EL (cell line): ENCODE measurements at places on chromosomes 1 and 21.

DNA sequence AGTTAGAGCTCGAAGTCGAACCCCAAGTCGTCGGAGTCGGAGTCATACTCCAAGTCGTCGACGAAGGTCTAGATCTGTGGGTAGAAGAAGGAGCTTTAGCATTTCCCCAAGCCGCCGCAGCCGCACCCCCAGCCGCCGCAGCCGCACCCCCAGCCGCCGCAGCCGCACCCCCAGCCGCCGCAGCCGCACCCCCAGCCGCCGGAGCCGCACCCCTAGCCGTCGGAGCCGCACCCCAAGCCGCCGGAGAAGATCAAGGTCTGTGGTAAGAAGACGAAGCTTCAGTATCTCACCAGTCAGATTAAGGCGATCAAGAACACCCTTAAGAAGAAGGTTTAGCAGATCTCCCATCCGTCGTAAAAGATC lies 12.1 kb downstream of the SON start:
- no peak for DNase-seq

- peak; percentile 45 for DNase-seq
Observed at GRCh38 chr1:157085421-157085820, 14.2 kb downstream of the ETV3L start.

GRCh38 chr1:233487408-233487807 lies 126.5 kb upstream of the KCNK1 start:
- no peak for DNase-seq

DNA sequence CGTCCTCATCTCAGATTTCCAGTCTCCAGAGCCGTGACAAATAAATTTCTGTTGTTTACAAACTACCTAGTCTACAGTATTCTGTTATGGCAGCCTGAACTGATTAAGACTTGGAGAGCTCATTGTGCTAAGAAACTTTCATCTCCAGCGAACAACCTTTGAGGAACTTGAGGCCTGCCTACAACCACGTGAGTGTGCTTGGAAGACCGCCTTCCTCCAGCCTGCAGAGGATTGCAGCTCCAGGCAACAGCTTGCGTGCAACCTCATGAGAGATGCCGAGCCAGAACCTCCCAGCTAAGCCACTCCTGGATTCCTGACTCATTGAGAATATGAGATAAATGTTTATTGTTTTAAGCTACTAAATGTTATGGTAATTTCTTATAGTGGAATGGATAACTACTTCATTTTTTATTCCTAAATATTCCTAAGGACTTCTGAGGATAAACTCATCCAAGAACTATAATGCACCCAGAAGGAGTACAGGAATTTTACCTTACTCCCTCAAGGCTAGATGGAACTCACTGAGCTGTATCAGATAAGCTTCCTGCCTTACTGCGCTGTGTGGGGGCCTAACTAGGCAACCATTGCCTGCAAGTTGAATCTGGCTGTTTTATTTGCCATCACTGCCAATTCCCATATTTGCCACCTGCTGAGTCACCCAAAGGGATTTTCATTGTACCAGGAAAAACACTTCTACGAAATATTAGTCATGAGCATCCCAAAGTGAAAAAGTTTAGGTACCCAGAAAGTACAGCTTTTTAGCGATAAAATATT lies 17.6 kb downstream of the FAM177B start:
- peak; percentile 95 for DNase-seq

DNA sequence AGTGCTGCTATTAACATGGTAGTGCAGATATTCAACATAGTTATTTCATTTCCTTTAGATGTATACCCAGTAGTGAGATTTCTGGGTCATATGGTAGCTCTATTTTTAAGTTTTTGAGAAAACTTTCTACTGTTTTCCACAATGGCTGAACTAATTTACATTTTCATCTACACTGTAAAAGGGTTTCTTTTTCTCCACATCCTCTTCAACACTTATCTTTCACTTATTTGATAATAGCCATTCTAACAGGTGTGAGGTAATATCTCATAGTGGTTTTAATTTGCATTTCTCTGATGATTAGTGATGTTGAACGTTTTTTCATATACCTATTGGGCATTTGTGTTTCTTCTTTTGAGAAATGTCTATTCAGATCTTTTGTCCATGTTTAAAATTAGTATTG lies 149.8 kb downstream of the PDE4B start:
- DNase-seq, result no peak

- DNase-seq, result no peak
Observed at GRCh38 chr1:153906396-153906795, 16.4 kb downstream of the GATAD2B start.

DNA sequence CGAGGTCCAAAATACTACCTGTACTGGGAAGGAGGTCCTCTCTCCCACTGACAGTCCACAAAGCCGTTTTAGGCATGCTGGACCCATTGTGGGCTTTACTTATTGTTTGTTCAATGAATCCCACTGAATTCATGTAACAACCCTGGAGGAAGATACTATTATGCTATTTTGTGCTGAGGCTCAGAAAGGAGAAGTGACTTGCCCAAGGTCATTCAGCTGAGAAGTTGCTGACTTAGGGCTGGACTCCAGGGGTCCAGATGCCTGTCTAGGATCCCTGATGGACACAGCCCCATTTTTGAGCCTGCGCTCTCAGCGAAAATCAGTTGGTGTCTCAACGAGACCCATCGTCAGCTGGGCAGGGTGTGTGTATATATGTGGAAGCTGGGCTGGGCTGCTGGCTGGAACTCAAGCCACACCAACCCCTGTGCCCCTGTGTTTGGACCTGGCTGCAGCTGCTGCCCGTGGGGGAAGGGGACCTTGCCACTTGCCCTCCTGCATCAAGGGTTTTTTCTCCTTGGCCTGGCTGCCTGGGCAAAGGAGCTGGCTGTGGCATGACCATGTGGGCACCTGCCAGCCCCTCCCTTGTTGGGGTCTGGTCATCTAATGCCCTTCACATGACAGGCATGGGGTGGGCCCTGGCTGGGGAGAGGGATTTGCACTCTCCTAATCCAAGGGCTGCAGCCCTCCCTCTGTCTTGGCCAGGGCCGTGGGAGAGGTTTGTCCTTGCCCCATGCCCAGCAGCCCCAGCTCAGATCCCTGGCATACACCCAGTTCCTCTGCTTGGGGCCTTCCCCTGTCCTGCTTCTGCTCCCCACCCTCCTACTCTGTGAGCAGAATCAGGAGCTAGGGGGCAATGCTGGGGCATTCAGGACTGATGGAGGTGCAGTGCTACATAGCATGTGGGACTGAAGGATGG lies 15.0 kb downstream of the KCNQ4 start:
- DNase-seq, result no peak

DNA sequence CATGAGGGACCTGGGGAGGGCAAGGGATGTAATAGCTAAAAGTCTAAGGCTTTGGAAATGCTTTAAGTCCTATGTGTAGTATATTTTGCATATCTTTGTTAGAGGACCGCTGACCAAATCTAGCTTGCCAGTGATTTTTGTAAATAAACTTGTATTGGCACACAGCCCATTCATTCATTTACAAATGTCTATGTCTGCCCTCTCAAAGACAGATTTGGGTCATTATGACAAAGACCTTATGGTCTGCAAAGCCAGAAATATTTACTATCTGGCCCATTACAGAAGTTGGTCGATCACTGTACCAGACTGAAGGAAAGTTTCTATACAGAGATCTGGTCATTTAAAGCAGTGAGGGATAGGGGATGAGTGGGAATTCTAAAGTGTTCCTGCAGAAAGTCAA lies 120.1 kb upstream of the RAVER2 start:
- DNase-seq, result no peak

GRCh38 chr1:147890177-147890790 lies 12.3 kb upstream of the GJA8 start:
- peak; percentile 72 for DNase-seq

DNA sequence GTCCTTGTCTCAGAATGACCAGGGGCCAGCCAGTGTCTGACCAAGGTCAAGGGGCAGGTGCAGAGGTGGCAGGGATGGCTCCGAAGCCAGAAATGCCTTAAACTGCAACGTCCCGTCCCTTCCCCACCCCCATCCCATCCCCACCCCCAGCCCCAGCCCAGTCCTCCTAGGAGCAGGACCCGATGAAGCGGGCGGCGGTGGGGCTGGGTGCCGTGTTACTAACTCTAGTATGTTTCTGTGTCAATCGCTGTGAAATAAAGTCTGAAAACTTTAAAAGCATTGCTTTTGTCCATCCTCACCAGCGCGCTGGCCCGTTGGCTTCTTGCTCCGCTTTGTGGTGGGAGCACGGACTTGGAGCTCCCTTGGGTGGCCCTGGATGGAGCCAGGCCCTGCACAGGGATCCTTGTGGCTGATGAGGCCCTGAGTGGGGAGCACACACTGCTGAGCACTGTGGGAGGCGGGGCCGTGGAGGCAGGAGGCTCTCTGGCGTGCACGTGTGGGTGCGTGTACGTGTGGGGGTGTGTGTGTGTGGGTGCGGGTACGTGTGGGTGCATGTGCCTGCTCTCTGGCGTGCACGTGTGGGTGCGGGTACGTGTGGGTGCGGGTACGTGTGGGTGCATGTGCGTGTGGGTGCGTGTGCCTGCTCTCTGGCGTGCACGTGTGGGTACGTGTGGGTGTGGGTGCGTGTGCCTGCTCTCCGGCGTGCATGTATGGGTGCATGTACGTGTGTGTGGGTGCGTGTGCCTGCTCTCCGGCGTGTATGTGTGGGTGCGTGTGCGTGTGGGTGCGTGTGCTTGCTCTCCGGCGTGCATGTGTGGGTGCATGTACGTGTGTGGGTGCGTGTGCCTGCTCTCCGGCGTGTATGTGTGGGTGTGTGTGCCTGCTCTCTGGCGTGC lies 18.0 kb downstream of the RNF223 start:
- no peak for DNase-seq

DNA sequence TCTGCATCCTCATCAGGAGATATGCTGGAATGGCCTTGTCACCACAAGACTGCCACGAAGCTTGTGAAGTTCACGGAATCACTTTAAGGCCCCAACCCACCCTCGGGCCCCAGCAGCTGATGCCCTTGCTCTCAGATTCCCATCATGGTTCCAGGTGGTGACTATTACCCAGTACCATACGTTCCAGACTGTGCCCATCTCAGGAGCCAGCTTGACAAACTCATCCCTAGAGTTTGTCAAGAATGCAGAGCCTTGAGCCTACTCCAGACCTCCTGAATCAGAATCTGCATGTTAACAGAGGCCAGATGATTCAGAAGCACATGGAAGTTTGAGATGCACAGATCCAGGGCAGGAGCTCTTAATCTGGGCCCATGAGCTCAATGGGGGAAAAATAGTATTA lies 53.9 kb upstream of the RBM15 start:
- DNase-seq, result no peak

DNA sequence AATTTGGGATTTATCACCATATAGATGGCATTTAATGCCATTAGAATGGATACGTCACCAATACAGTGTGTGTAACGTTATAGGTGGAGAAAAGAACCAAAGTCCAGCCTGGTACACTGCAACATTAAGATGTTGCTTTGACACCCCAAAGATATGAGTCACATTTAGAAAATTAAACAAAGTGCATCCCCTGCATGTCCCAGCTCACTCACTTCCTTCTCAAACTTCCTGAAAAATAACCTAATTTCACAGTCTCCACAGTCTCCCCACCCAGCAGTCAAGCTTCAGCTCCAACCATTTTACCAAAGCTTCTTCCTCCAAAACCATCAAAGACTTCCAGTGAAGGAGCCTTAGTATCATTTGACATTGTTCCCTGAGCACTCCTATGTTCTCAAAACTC lies 111.9 kb downstream of the OMA1 start:
- DNase-seq, result peak; percentile 48

DNA sequence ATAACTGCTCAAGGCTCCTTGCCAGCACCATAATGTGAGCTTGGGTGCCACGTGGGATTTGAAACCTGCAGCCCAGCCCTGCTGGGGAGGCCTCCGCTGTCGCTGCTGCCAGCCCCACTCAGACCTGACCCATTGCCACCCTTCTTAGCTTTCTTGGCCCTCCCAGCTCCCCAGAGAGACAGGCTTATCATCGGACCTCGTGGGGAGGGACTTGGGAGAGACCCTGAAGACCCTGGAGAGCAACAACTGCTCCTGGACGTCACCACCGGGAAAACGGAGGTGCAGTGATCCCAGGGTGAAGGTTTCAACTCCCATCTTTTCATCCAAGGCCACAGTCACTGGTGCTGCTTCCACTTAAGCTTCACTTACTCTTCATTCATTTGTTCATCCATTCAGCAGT lies 596.1 kb downstream of the PTPRU start:
- no peak for DNase-seq

DNA sequence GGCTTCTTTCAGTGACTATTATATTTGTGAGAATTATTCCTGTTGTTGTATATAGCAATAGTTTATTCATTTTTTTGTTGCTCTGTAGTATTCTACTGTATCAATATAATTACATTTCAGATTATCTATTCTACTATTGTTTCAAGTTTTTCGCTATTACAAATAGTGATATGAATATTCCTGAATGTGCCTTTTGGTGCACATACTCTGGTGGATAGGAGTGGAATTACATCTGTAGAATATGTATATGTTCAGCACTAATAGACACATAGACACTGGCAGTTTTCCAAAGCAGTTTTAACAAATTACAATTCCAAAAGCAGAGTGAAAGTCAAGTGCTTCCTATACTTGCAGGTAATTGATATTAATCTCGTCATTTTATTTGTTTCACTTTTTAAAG lies 696.2 kb upstream of the PRMT6 start:
- no peak for DNase-seq

- DNase-seq, result no peak
Observed at GRCh38 chr1:234702342-234703000, 92.5 kb upstream of the IRF2BP2 start.

DNA sequence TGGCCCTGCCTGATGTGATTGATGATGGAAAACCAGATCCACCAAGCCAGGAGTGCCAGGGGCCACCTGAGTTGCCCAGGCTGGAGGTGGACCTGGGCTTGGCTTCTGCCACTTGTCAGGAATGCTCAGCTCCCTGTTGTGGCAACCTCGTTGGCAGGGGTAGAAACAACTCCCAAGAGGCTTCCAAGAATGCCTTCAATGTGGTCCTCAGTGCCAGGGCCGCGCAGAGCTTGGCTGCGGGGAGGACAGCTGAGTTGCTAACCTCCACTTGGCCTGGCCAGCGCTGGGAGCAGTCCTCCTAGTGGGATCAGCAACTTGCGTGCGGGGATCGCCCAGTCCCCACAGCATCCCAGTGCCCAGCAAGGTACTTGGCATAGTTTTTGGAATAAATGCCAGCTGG lies 9.0 kb downstream of the MYOM3 start:
- DNase-seq, result no peak
